Colonic mucosa (tissue), 4 donors: ENCODE measurements at places on chromosomes 2 and 18. TPM values are rescaled to one million over a fixed set of nuclear protein-coding genes. Genes with fewer than 3 reads are reported as not detected.

The SERPINB2 gene
- total RNA-seq = not detected

DNA sequence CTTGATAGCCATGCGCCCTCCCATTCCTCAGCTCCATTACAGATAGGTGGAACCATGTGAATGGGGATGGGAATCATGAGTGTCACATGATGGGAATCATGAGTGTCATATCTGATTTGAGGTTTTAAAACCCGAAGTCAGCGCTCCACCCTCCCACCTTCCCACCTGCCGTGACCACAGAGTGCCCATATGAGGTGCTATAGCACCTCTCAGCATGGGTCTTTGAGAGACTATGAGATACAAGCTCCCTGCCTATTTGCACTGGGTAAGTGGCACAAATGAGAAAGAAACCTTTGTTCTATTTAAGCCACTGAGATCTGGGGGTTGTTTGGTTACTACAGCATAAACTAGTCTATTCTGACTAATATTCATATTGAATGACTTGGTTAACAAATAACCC is 78.5 kb upstream of the PTPRM start:
- DNase-seq = no peak

- peak; percentile 66 for DNase-seq
Measured at GRCh38 chr18:76978616-76979015, 154.0 kb downstream of the MBP start.

GRCh38 chr2:63950414-63950813 is 68.8 kb downstream of the VPS54 start:
- no peak for DNase-seq

GRCh38 chr2:64609227-64609941 is 44.3 kb downstream of the SERTAD2 start:
- DNase-seq = peak; percentile 58

The HOXD8 gene
- 4.6 TPM for total RNA-seq

DNA sequence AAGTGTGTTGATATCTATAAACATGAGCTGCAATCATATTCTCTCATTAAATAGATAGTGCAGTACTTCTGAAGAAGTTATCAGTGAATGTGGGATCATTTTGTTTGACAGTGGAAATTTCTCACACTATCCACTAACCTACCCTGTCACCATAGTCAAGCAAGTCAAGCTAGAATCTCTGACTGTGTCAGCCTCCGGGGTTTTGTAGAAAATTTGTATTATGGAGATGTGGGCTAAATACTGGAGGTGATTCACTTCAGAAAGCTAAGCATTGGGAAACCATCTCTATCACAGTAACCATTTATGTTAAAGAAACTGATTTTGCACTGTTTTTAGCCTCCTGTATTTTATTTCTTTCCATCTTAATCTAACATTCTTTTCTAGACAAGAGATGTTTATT is 126.6 kb upstream of the CREB1 start:
- DNase-seq = no peak

The LRRC30 gene
- not detected for total RNA-seq

The ALLC gene
- not detected for total RNA-seq

DNA sequence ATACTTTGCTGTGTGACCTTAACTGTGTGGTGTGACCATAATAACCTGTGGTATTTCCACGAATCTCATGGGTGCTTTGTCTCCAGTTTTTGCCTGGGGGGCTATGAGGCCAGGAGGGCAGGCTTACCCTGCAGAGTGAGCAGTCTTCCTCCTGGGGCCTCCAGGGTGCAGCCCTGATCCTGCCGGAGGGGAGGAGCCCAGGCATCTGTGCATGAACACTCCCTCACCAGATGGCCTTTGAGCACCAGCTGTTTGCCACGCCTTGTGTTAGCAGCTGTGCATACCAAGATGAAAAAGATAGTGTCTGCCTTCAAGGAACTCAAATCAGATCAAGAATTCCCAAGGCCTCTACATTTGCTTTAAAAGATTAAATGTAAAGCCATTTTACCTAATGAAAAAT is 75.0 kb upstream of the RBM44 start:
- DNase-seq = peak; percentile 92

DNA sequence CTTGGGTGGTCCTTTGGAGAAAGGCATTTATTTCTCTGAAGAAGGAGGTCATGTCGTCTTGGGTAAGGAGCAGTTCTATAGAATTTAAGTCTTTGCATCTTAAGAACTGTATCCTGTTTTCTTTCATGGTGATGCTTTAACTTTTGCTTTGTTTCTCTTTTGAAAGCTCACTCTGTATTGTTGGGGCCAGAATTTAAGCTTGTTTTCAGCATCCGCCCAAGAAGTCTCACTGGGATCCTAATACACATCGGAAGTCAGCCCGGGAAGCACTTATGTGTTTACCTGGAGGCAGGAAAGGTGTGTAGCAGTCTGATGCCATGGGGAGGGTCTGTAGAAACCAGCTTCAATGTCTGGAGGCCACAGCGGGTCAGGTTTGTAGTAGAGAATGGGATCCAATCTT is 64.7 kb upstream of the TTC39C start:
- DNase-seq = no peak

- DNase-seq = no peak
Measured at GRCh38 chr2:105875241-105875640, 130.5 kb downstream of the NCK2 start.

DNA sequence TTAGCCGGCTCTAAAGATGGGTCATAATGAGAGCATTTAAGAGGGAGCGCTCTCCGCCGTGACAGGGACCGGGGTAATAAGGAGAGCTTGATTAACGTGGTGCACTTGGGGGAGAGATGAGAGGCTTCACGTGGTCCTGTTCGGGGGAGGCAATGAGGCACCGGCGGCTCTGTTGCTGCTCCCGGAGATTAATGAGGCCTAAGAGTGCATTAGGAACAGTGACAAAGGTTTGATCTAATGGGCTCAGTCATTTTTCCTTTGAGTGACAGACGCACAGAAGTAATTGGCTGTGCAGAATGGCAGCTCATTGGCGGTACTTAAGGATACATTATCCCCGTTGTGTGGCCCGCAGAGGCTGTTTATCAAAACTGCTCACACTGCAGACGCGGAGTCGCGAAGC is 250.7 kb downstream of the GBX2 start:
- no peak for DNase-seq

The RAB27B gene
- total RNA-seq = 12.5 TPM

The LYG2 gene
- not detected for total RNA-seq
